ENCODE measurements at places on chromosomes 5 and 9. TPM values are rescaled to one million over a fixed set of nuclear protein-coding genes. Genes with fewer than 3 reads are reported as not detected.

DNA sequence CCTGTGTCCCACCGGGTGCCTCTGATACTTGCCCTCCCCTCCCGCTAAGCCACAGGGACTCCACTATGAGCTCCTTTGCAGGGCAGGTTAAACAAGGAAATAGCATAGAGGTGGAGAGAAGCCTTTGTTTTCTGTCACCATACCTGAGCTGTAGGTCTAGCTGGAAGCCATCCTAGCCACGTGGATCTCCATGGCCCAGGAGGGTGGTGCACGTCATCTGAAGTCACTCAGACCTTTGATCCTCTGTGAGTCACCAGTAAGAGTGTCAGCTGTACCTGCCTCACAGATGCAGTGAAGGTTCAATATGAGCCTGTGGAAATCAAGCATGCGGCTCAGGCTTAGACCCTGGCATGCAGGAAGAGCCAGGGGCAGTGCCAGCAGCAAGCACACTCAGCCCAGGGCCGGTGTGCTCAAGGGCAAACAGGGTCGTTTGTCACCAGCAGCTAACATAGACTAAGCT is 55.1 kb downstream of the ASS1 start:
- DNase-seq, result peak; percentile 29

- DNase-seq, result no peak
Measured at GRCh38 chr5:8523501-8523900, 654.6 kb downstream of the MTRR start.

DNA sequence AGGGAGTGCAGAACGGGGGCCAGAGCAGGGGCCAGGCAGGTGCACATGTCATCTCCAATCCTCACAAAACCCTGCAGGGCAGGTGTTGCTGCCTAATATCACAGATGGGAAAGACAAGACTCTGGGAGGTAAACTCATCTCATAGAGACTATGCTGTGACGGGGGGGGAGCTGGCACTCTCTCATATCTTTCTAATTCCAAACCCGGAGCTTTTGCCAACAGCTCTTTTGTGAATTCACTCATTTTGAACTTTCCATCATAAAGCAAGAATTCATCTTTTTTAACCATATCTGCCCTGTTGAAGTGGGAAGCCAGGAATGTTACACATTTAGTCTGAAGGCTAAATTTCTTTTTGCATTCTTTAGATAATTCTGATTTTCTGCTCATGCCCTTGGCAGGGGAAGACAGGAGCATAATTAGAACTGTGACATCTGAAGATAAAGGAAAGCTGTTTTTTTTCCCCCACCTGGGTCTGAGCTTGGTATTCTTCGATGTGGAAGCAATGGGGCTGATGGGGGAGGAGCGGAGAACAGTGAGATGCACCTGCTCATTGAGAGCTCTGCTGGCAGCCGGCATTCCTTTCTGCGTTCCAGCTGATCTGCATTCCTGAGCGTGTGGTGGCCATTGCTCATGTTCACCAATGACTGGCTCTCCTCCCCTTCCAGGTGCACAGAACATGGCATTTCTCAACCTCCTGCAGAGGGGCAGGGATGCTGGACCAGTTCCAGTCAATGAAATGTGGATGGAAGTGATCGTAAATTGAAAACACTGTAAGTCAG is 159.2 kb downstream of the NSG2 start:
- DNase-seq, result no peak

GRCh38 chr9:111839987-111840386 is 45.2 kb upstream of the SHOC1 start:
- no peak for DNase-seq

ZBTB6 gene
- total RNA-seq, result 12.8 TPM
